Retina (tissue), 1 donor: ENCODE measurements at places on chromosomes 6 and 20.

DNA sequence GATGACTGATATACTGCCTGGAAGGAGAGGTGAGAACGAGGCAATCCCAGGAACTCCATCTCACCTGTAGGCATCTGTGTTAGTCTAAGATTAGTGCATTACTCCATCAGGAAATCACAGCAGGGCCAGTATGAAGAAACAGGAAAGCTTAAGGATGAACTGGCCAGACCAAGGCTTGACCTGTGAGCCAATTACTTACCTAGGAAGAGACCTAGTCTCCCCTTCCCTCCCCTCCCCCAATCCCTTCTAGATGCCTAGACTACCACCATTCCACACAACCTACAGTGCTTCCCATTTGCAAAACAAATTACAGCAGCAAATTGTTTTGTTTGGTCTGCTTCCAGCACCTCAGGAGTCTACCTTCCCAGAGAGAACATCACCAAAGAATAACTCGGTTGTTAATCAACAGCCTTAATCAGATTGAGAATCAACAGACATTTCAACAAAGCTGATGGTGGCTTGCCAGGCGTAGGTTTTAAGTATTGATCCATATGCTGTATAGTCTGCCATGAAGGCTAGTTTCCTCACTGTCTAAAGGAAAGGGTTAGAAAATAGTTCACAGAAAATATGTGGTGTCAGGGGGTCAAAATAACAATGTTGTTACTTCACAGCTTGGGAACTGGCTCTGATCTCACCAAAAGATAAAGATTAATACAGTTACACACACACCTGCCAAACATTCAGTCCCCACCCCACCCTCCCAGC, 10.1 kb downstream of the PKHD1 start:
- no peak for DNase-seq

- no peak for DNase-seq
Measured at GRCh38 chr6:134170844-134171243, 118.4 kb upstream of the SLC2A12 start.

- no peak for DNase-seq
Measured at GRCh38 chr20:53491462-53491861, 102.2 kb downstream of the ZNF217 start.

DNA sequence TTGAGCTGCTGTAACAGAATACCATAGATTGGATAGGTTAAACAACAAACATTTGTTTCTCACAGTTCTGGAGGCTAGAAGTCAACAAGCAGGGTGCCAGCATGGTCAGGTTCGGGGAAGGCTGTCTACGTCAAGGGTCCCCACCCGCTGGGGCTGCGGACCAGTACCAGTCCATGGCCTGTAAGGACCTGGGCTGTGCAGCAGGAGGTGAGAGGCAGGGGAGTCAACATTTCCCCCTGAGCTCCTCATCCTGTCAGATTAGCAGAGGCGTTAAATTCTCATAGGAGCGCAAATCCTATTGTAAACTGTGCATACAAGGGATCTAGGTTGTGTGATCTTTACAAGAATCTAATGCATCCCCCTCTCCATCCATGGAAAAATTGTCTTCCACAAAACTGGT, 3.8 kb downstream of the ADGB start:
- DNase-seq: no peak
